Stimulated activated CD8-positive, alpha-beta memory T cell treated with anti-CD3 and anti-CD28 coated beads, Interleukin-4, amount 100 ng/mL, for 1 hour (primary cell): ENCODE measurements at places on chromosomes 1 and 21.

GRCh38 chr1:114232691-114233090 is 79.0 kb upstream of the SYT6 start:
- no peak for DNase-seq

- no peak for DNase-seq
Measured at GRCh38 chr21:15895142-15896106, 165.6 kb downstream of the USP25 start.

DNA sequence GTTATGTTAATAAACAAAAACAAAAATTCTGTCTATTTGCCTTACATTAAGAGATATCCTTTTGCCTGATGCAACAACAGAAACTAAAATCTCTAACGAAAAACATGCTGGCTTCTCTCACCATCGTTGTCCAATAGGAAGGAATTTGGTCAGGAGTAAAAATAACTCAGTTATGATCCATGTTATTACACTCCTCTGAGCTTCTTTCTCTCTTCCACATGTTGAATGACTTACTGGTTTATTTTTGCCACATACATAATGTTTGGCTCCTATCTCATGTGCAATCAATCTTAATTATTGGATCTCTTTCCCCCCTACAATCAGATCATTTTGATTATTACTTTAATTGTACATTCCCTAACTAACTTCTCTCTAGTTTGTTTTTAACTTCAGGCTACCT is 688.4 kb downstream of the USP25 start:
- DNase-seq: no peak

DNA sequence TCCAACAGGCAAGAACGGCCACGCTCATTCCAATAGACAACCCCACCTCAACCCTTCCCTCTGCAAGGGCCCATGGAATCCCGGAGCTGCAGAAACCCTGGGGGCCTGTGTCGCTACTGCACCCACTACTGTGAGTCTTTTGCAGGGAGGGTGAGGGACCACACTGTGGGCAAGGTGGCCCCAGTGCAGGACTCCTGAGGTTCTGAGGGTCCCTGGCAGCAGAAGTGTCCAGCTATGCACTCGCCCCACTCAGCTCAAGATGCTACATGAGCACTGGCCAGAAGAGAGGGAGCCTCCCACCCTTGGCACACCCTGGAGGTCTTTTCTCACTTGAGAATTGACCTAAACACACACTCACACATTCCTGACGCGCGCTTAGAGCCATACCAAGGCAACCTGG is 2.1 kb upstream of the PAX7 start:
- DNase-seq: no peak

DNA sequence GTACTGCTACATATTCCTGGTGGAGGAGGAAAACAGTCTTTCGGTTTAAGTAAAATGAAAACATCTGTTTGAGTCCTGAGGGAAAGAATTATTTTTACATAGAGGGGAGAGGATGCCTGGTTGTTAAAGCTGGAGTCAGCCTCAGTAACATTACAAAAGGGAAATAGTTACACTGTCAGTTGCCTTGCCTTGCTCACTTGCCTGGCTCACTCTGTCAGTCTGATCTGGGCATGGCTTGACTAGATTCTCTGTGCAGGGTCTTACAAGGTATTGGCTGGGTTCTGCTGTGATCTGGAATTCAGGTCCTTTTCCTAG is 8.4 kb upstream of the UBE2U start:
- no peak for DNase-seq

- DNase-seq: no peak
Measured at GRCh38 chr1:23381233-23381885, 11.7 kb upstream of the ZNF436 start.

GRCh38 chr1:156281281-156281680 is 1.3 kb downstream of the SMG5 start:
- DNase-seq: no peak

DNA sequence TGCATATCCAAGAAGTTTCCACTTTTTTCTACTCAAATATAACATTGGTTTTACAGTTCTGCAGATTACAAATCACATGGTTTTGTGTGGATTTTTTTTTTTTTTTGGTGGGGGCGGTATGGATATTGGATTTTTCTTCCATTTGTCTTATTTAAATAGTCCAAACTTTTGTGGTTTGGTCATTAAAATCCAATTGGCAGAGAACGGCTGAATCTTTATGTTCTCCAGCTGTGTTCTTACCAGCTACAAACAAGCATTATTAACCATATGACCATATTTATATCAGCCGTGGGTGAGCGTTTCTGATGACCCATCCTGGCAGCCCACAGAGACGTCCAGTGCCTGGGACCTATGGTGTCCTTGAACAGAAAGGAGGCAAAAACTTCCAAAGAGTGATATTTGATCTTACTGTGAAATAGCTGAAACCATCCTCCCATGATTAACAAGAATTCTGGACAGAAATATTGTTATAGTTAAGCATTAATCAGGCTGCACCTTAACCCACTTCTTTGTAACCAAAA is 200.4 kb downstream of the LYPLAL1 start:
- DNase-seq: no peak

DNA sequence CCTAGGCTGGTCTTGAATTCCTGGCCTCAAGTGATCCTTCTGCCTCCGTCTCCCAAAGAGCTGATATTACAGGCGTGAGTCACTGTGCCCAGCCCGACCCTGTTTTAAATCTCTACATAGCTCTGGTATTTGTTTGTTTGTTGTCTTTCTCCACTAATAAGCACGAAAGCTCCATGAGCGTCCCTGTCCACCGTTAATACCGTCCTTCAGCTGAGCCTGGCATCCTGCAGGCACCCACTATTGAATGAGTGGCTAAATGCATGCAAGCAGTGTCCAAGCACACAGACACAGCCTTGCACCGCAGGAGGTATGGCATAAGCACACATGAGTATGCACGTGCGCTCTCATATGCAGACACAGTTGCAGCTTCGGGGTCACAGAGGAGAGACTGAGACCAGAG is 4.5 kb upstream of the COL16A1 start:
- DNase-seq: no peak

GRCh38 chr1:37092937-37093336 is 58.6 kb upstream of the GRIK3 start:
- no peak for DNase-seq

- no peak for DNase-seq
Measured at GRCh38 chr1:218983848-218984247, 189.8 kb upstream of the LYPLAL1 start.

DNA sequence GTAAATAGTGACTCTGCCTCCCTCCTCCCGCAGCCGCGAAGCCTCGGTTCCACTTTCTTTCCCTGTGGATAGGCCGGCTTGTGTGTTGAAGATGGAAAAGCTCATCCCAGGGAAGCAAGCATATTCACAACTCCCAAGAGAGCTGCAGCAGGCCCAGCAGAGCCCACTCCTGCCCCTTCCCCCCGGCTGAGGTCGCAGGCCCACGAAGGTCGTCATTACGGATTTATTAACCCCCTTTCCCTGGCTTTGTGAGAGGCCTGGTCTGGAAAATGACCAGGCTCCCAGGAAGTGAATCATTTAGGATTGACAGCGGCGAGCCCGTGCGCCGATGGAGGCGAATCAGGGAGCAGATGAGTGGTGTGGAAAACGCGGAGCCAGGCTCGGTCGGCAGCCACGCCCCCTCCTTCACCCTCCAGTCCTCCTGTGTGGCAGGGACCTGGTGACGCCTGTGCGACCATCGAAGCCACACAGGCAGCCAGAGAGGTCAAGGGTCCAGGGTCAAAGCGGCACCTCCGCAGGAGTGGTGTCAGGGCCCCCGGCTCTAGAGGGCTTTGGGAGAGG is 93.4 kb downstream of the PRDM16 start:
- no peak for DNase-seq

DNA sequence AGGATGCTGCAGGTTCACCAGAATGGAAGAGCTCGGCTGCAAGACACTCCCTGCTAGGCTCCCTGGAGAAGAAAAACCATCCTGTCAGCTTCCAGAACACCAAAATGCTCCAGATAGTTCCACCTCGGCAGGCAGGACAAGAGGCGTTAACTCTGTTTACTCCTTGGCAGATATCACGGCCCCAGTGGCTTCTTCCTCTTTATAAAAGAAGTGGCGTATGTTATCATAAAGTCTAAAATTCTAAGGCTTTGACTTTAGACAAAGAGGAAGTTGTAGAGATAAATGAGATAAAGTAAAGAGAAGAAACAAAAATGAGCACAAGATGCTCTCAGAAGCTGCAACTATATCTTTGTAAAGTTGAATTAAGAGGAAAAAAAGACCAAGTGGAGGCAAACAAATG is 24.3 kb upstream of the MTF1 start:
- DNase-seq: no peak

DNA sequence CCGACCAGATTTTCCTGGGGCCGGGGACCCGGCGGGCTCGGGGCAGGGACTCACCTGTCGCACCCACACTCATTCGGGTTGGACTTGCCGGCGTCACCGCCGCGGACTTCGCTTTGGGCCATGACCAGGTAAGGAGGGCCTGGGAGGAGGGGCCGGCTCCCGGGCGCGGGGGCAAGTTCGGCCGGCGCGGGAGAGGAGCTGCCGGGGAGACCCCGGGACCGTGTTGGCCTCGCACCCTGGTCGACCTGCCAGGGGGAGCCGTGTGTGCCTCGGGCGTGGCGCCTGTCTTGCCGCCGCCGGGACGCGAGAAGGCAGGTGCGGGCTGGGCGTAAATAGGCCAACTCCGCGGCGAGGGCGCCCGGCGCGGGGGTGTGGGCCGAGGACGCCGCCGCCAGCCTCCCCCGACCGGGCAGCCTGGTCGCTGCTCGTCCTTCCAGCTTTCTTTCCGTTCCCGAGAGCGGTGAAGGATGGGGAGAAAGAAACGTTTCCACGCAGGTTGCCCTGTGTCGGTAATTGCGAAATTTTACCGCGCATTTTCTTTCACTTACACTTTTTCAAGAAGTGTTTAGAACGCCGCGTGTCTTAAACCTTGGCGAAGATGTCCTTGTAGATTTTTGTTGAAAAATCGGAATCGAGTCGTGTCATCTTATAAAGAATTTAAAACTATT is 558 bp downstream of the USP1 start:
- no peak for DNase-seq

GRCh38 chr1:6059866-6060265 is 14.2 kb downstream of the KCNAB2 start:
- DNase-seq: no peak

- DNase-seq: no peak
Measured at GRCh38 chr1:31617218-31617915, at the start of gene HCRTR1. Gene HCRTR1, plus strand, starts transcription at chr1:31617689. Its CDS starts 1,504 bp downstream, at chr1:31619193.

- DNase-seq: no peak
Measured at GRCh38 chr21:39638281-39638680, 25.5 kb downstream of the B3GALT5 start.

GRCh38 chr1:156896490-156897033 is 3.0 kb downstream of the PEAR1 start:
- no peak for DNase-seq

GRCh38 chr1:163774978-163775620 is 453.3 kb downstream of the NUF2 start:
- no peak for DNase-seq

- no peak for DNase-seq
Measured at GRCh38 chr1:12085643-12086260, 22.6 kb downstream of the TNFRSF8 start.

DNA sequence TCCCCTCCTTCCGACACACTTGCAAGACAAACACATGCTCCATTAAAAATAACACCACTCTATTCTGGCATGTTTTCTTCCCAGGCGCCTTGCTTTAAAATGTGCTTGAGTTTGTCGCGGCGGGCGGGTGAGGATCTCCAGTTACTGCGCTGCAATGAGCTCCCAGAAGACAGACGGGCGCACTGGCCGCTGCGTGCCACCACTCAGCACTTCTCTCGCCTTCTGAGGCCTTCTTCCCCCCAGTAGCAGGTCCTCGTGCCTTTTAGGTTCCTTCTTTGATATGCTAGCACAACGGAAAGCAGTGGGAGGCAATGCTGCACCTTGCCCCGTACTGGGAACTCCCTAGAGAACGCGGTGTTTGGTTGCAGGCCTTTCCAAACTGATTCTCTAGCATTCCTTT is 279.5 kb upstream of the NR5A2 start:
- DNase-seq: no peak

DNA sequence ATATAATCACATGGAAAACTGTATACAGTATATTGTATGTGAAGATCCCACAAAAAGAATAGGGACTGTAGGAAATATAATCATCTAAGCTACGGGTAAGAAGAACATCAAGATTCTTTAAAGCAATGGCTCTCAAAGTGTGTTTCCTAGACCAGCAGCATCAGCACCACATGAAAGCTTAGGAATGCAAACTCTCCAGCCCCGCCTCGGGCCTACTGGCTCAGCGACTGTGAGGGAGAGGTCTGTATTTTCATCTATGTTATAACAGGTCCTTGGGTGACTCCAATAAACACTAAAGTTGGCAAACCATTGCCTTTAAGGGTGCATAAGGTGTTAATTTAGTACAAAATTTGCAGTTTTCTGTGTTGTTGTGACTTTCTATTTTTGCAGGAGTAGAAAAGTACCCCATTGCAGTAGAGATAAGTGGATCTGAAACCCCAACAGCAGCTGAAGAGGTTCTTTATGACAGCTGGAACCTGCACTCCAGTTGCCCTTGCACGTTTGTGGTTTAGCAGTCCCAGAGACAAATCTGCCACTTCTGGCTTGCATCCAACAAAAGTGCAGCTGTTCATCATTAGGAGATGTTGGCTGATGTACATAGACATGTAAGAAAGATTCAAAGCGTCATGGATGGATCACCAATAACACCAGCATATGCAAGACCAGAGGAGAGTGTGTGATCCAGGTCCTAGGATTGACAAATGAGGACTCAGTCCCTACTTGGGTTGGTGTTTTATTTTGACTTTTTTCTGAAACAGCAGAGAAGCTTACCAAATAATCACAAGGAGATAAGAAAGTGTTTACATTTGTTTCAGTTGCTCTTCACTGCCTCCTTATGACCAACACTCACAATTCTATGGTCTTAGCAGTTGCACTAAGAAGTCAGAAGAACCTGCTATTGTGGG is 15.9 kb upstream of the IFNAR1 start:
- DNase-seq: no peak

- no peak for DNase-seq
Measured at GRCh38 chr1:63864224-63864641, 90.4 kb downstream of the ROR1 start.

GRCh38 chr1:116916533-116917445 is 7.1 kb downstream of the PTGFRN start:
- DNase-seq: no peak

- no peak for DNase-seq
Measured at GRCh38 chr1:171940368-171940767, 99.1 kb downstream of the DNM3 start.

DNA sequence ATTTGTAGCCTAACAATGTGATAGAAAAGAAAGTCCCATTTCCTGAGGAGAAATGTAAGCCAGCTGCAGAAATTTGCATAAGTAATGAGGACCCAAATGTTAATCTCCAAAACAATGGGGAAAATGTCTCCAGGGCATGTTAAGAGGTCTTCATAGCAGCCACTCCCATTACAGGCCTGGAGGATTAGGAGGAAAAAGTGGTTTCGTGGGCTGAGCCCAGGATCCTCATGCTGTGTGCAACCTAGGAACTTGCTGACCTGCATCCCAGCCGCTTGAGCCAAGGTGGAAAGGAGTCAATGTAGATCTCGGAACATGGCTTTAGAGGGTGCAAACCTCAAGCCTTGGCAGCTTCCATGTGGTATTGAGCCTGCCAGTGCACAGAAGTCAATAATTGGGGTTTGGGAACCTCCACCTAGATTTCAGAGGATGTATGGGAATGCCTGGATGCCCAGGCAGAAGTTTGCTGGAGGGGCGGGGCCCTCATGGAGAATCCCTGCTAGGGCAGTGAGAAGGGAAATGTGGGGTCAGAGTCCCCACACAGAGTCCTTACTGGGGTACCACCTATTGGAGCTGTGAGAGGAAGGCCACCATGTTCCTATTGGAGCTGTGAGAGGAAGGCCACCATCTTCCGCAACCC is 14.2 kb upstream of the F13B start:
- DNase-seq: no peak
